ENCODE measurements at places on chromosomes 7 and 10.
A peak's percentile ranks its signal among the peaks of the same experiment; 100 is the strongest.

DNA sequence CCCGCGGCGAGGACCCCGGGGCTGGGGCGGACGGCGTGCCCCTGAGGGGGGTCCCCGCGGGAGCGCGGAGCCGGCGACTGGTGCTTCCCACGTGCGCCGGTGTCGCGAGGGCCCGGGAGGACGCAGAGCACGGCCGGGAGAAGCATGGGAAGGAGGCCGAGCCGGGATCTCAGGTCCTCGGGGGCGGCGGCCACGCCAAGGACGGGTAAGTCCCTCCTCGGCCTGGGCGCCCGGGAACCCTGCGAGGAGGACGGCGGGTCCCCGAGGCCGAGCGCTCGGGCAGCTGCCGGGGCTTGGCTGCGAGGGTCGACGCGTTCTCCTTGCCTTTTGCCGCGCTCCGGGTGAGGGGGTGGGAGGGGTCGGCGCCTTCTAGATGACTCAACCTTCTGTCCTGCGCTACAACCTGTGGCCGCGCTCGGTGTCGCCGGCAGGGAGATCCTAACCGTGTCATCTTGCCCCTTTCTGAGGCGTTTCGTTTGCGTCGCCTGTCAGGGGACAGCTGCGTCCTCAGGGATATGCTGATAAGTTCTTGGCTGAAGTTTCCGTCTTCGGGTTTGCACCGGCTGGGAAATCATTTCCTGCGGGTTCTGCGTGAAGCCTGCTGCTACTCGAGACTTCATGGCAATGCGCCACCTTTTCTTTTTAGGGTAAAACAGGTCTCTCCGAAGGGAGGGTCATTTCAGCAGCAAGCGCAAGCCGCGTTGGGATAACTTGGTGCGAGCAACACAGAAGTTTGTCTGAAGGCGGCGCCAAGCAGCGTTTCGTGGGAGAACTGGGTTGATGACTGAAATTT lies 529 bp downstream of the TASOR2 start:
- peak; percentile 55 for DNase-seq

DNA sequence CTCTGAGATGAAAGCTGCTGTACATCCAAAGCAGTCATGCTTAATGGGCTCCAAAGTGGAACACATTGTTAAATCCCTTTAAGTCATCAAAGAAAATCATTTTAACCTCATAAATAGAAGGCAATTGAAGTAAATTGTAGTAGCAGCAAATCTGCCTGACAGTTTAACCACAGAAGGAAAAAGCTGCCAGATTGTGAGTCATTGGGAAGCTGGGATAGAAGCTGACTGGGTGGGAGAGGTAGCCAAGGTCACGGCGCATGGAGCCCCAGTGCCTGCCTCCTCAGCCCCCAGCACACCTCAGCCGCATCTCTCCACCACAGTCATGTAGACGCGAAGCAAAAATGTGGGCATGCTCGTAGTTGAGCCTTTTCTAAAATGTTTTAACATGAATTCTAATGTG lies 44.0 kb downstream of the TARP start:
- no peak for DNase-seq

DNA sequence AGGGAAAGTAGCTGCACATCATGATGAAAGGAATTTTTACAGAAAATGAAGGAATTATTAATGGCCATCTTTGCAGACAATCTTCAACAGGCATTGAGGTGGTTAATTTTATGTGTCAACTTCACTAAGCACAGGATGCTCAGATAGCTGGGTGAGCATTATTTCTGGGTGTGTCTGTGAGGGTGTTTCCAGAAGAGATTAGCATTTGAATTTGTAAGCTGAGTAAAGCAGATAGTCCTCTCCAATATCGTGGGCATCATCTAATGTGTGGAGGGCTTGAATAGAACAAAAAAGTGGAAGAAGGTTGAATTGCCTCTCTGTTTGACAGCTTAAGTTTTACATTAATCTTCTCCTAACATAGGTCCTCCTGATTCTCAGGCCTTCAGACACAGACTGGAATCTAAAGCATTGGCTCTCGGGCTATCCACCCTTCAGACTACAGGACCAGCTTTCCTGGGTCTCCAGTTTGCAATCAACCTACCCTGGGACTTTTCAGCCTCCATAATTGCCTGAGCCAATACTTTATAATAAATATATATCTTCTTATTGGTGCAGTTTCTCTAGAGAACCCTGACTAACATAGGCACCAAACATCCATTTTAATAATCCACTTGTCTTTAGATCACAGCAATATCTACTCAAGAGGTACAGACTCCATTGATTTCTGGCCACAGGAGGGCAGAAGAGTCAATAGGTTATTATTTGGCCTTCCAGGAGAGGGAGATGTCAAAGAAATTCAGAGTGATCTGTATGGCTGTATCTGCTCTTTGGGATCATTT lies 10.5 kb upstream of the CRPPA start:
- no peak for DNase-seq

- DNase-seq, result no peak
These were observed 3.5 kb downstream of the PTTG1IP2 start for GRCh38 chr7:90472805-90473540.

- no peak for DNase-seq
These were observed 350.7 kb downstream of the GLRX3 start for GRCh38 chr10:130486906-130487305.

DNA sequence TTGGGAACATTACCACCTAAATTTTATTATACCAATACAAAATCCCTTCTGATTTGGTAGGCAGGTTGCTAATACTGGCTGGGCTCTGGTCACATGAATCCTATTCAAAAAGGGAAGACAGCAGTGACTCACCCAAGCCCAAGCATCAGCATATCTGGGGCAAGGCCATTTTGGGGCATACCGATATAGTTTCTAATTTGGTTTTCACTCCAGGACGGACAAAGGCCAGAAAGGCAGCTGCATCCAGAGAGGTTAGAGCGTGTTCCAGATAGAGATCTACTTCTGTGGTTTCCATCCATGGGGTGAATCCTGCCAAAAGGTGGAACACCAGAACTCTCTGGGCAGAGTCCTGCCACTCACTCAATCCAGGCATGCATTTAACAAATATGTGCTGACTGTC lies 335.8 kb downstream of the ELMO1 start:
- no peak for DNase-seq

DNA sequence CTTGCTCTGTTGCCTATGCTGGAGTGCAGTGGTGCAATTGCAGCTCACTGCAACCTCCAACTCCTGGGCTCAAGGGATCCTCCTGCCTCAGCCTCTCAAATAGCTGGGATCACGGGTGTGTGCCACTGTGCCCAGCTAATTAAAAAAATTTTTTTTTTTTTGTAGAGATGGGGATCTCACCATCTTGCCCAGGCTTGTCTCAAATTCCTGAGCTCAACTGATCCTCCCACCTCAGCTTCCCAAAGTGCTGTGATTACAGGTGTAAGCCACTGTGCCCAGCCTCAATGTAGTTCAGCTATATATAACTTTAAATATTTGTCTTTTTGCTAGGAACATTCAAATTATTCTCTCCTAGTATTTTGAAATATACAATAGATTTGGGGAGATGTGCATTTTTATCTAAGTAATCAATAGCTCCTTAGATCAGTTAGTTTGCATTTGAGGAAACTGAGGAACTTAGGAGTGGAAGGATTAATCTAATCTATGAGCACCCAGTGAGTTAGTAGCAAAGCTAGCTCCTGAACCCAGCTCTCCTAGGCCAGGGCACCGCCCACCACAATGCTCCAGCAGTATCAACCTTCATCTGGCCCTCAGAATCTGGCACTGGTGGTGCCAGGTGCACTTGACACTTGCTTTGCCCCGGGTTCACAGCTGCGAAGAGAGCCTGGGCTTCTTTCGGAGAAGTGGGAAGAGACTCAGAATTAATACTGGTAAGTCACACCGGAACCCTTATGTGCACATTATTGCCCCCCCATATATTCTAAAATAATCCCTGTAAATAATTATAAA lies 5.9 kb upstream of the LRMDA start:
- no peak for DNase-seq

DNA sequence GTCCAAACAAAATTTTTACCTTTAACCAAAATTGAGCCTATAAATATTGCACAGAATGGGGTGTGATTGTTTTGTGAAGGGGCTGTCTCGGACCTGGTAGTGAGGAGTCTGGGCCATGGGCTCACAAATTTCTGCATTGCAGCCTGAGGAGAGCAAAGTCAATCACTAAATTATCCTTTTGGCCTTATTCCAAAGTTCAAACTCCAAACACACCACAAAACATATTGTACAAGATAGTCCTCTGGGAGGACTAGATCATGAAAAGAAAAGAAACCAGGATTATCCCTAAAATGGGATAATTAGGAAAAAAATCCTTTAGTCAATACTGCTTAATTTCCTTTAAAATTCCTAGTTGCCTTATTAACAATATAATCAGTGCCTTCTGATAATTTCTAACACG lies 115.5 kb downstream of the BUB3 start:
- no peak for DNase-seq

DNA sequence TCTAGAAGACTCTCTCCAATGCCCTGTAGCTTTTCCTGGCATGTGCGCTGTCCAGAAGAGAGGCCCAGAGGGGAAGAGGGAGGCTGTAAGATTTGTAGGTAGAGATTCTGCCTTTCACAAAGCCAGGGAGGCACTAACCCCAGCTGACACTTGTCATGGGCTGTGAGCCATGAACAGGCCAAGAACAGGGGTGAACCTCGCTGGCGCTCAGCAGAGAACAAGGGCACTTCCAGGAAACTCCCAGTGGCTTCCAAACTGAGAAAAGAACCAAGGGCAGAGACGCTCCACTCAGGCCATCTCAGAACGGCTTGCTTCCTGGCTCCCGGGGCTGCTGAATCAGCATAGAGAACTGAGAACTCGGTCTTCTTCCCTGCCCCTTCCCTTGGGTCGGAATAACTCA lies 257.8 kb upstream of the ZNF32 start:
- no peak for DNase-seq

DNA sequence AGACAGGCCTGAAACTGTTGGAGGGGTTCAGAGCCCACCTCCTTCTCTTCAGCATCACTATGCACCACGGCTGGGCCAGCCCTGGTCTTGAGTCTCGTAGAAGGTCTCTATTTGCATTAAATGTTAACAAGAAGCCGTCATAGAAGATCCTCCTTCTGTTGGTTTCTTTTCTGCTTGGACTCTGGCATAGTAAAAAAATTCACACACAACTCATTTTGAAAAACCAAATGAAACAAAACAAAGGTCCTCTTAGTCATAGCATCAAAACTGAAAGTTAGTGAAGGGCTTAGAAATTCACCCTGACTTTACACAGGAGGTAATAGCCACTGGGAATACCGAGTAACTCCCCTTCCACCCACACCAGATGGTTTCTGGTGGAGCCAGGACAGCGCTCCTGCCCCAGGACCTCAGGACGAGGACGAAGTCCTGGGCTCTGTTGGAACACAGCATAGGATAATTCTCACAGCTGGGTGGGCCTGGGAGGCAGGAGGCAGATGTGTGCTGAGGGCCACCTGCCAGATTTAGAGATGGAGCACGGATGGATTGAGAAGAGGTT lies 248.4 kb upstream of the KLF6 start:
- no peak for DNase-seq

DNA sequence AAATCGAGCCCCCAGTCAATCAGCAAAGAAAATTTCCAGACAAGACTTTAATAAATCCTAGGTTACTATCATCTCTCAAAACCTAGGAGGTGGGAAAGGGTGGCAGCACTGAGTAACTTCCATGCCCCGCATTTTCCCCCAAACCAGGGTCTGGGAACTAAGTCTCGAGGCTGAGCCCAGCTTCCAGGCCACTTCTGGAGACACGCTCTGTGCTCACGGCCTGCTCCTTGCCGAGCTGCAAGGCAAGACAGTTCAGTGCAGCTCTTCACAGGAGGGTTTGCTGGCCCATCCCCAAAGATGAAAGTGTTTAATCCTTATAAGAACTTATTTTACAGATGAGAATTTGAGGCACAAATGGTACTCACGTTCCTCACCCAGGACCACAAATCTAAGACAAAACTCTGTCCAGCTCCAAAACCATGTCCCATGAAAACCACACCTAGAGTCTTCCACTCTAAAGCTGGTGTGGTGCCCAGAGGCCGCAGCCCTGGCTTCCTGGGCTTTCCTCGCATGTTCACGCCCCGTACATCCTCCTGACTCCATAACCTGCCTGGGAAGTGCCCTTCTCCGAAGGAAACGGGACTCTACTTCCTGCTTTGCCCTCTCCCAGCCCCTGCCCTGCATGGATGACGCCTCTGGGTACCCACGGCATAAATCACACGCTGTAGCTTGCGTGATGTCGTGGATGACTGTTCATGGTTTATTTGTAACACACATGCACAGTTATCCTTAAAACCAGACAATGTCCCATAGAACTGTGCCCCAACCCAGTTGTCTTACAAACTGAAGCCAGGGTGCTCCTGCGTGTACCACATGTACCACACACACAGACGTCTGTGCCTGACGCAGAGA lies 201.2 kb downstream of the DIP2C start:
- DNase-seq, result no peak

DNA sequence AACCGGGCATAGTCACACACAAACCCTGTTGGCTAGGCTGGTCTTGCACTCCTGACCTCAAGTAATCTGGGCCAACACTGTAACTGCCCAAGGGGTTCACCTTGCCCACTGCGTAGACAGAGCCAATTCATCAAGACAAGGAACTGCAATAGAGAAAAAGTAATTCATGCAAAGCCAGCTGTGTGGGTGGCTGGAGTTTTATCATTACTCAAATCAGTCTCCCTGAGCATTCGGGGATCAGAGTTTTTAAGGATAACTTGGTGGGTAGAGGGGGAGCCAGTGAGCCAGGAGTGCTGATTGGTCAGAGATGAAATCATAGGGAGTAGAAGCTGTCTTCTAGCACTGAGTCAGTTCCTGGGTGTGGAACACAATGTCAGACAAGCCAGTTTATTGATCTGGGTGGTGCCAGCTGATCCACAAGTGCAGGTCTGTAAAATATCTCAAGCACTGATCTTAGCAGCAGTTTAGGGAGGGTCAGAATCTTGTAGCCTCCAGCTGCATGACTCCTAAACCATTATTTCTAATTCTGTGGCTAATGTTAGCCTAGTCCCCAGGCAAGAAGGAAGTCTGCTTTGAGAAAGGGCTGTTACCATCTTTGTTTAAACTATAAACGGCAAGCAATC lies 15.6 kb upstream of the FXYD4 start:
- DNase-seq, result no peak

DNA sequence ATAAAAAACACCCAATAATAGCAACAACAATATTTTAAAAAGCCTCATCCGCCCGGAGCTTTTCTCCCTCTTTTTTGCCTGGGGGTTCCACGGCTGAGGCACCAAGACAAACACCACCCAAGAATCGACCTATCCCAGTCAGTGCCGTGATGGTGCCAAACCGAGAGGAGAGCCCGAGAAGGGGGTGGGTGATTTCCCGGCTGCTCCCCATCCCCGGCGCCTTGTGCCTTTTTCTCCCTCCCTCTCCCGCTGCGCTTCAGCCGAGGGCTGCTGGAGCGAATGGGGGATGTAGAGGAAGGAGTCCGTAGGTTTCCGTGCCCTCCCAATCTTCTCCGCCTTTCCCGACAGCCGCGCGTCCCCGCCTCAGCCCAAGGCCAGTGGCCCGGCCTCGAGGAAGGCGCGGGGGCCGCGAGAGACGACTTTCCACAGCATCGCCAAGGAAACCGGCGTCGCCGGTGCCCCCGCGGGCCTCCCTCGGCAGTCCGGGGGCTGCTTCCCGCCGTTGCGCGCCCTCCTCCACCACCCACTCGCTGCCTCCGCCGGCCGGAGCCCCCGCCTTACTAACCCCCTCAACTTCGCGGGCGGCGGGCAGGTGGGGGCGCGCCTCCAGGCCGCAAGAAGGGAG lies 1.3 kb downstream of the EGR2 start:
- DNase-seq, result no peak

GRCh38 chr7:34080513-34080912 lies 175.2 kb downstream of the BMPER start:
- DNase-seq, result no peak

- DNase-seq, result no peak
These were observed 307.3 kb downstream of the CAMK1D start for GRCh38 chr10:12656518-12657142.

- DNase-seq, result no peak
These were observed 406.1 kb downstream of the MDFIC start for GRCh38 chr7:115328018-115328417.
